ENCODE measurements at places on chromosomes 4 and X. TPM values are rescaled to one million over a fixed set of nuclear protein-coding genes. Genes with fewer than 3 reads are reported as not detected.

CXCL11 gene
- not detected for total RNA-seq

H2BW2 gene
- total RNA-seq = not detected

MAGEB2 gene
- not detected for total RNA-seq

FAM184B gene
- 0.05 TPM for total RNA-seq

SLC38A5 gene
- total RNA-seq = 92.6 TPM

AWAT2 gene
- not detected for total RNA-seq

EFNB1 gene
- total RNA-seq = 3.1 TPM

SMIM31 gene
- not detected for total RNA-seq

TNIP3 gene
- 2.4 TPM for total RNA-seq

DNA sequence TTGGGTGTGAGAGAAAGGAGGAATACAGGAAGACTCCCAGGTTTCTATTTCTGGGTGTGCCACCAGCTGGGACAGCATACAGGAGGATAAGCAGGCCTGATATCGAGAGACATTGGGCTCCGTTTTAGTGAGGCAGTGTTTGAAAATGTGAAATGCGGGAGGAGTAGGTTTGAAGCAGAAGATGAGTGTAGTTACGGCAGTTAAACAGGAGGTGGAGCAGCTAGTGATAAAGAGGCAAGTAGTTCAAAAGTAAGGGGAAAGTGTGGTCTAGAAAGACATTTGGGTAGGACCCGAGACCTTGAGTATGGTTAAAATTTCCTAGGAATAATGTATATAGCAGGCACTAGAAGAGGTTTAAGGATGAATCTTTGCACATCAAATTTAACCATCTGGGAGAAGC is 42.4 kb downstream of the DCUN1D4 start:
- DNase-seq = no peak
- H3K36me3 ChIP-seq = peaks cover 43% of the 10 kb centered on the region
- H3K4me1 ChIP-seq = peaks cover 5% of the 10 kb centered on the region
- H3K27me3 ChIP-seq = no peaks in the 10 kb centered on the region
- no peak overlapping the region for H3K4me3 ChIP-seq
- no peak overlapping the region for H3K27ac ChIP-seq

DNA sequence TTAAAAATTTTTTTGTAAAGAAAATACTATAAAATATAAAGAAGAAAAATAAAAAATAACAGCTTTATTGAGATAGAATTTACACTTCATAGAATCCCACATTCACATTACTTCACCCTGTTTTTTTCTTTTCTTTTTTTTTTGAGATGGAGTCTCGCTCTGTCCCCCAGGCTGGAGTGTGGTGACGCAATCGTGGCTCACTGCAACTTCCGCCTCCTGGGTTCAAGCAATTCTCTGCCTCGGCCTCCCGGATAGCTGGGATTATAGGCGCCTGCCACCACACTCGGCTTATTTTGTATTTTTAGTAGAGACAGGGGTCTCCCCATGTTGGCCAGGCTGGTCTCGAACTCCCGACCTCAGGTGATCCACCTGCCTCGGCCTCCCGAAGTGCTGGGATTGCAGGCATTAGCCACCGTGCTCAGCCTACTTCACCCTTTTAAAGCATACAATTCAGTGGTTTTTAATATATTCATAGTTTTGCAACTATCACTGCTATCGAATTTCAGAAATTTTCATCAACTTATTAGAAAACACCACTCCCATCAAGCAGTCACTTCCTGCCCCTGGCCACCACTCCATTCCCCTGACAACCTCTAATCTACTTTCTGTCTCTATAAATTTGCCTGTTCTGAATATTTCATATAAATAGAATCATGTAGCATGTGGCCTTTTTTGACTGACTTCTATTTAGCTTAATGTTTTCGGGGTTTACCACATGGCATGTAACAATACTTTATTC is 48.7 kb downstream of the TMEM131L start:
- peaks cover 80% of the 10 kb centered on the region for H3K4me1 ChIP-seq
- H3K4me3 ChIP-seq = no peak overlapping the region
- no peak for DNase-seq
- H3K27me3 ChIP-seq = no peaks in the 10 kb centered on the region

DNA sequence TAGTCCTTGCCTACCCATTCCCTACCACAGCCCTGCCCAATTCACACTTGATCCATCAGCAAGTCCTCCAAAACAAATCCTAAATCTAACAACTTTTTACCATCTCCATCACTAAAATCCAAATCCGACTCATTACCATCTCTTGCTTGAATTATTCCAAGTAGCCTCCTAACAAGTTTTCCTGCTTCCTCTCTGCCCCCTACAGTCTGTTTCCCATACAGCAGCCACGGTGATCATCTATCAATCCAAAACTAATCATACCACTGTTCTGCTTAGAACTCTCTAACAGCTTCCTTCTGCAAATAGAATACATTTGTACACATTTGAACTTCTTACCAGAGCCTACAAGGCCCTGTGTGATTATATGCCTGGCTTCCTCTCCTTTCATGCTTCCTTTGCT is 133.0 kb downstream of the SHROOM4 start:
- H3K27ac ChIP-seq = no peak overlapping the region
- H3K4me3 ChIP-seq = no peak overlapping the region
- H3K4me1 ChIP-seq = no peaks in the 10 kb centered on the region
- no peak for DNase-seq

GRCh38 chr4:97911236-97911906 is 231.9 kb downstream of the STPG2 start:
- no peaks in the 10 kb centered on the region for H3K36me3 ChIP-seq
- no peaks in the 10 kb centered on the region for H3K4me1 ChIP-seq
- no peak overlapping the region for H3K4me3 ChIP-seq
- no peak overlapping the region for H3K27ac ChIP-seq
- no peaks in the 10 kb centered on the region for H3K27me3 ChIP-seq

DNA sequence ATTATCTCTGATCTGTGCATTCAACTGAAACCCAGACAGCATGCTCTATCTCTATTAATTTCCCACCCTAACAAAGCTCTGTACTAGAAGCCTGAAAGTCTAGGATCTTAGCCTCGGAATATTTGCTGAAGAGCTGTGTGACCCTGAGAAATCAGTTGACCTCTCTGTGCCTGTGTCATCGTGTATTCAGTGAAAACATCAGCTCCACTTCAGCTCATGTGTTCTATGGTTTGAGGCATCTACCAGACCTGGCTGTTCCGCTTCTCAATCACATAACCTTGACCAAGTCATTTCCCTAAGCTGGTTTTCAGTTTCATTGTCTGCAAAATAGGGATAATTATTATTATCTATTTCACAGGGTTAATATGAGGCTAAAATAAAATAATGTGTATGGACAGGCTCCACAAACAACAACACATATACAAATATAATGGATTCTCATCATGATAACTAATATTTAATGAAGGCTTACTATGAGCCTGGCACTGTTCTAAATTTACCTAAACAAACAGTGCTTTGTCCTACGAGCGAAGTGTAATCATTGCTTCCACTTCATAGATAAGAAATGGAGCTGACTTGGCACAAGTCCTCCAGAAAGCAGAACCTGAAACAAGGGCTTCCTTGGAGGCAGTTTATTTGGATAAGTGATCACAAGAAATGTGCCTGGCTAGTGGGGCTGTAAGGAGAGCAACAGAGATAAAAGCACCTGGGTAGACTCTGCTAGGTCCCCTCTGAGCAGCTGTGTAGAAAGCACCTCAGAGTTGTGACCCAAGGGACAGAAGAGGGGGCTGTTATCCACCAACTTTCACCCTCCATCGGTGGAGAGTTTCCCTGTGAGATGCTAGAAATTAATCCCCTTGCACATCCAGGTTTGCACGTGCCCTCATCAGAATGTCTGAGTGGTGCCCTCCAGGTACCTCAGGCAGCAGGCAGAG is 356.9 kb downstream of the RAB28 start:
- H3K36me3 ChIP-seq = no peaks in the 10 kb centered on the region
- no peak overlapping the region for H3K27ac ChIP-seq
- peaks cover 1% of the 10 kb centered on the region for H3K27me3 ChIP-seq
- H3K4me1 ChIP-seq = no peaks in the 10 kb centered on the region

DNA sequence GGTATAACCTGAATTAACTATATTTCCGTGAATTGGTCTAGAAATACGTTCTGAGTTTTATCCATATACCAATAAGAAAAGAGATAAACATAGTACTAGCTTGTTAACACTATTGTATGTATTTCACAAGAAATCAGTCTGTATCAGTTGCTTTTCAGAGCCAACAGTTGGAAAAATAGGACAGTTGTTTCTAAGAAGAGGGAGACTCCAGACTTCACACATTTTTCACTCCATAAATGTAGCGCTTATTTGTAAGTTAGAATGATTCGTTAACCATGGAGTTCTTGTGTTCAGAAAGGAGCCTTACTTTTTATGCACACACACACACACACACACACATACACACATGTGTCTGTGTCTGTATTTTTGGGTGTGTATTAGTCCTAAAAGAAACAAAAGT is 376.7 kb upstream of the SMIM31 start:
- no peaks in the 10 kb centered on the region for H3K36me3 ChIP-seq
- no peak overlapping the region for H3K4me3 ChIP-seq
- no peak for DNase-seq
- no peaks in the 10 kb centered on the region for H3K4me1 ChIP-seq
- peaks cover 9% of the 10 kb centered on the region for H3K27me3 ChIP-seq

- no peak overlapping the region for H3K27ac ChIP-seq
- H3K36me3 ChIP-seq = peaks cover 29% of the 10 kb centered on the region
- H3K4me1 ChIP-seq = peaks cover 3% of the 10 kb centered on the region
- H3K27me3 ChIP-seq = no peaks in the 10 kb centered on the region
Measured at GRCh38 chrX:139759637-139760036, 51.7 kb upstream of the MCF2 start.

DNA sequence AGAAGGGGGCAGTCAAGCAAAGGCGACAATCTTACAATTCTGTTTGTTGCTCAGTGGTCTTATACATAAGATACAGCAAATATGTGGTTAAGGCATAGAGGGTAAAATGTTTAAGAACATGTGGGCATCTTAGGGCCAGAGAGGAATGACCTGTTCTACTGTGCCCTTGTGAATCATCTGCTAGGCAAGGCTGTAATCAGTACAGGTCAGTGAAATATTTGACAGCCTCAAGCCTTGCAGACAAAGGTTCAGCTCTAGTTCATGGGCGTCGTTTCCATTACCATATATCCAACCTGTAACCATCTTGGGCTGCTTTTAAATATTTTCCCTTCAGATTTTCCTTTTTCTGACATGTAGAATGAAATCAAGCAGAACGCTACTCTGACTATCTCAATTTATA is 37.3 kb downstream of the AGA start:
- H3K36me3 ChIP-seq = no peaks in the 10 kb centered on the region

DNA sequence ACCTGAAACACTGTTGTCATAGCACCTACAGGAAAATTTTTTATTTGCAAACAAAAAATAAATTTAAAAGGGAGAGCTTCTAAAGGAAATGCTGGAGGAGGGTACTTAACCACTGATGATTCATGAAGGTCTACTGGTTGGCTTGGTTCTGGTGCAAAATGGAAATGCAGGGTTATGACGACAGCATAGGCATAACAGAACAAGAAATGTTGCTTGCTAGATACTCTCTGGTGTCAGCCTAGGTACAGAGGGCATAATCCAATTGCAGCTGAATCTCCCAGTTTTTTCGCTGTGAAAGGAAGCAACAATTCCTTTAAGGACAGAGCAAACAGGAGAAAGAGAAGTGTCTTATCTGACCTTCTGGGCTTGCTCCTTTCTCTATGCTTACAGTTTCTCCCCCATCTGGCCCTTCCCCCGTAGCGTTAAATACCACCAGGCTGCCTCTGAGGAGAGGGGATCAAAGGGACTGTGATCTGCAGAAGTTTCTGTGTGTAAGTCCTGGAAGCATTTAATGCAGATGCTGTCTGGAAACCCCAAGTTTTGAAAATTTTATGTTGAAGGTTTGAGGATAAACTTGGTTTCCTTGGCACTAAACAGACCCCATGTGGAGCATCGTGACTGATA is 23.7 kb upstream of the CASK start:
- no peak overlapping the region for H3K4me3 ChIP-seq
- H3K36me3 ChIP-seq = no peaks in the 10 kb centered on the region
- no peak overlapping the region for H3K27ac ChIP-seq
- no peaks in the 10 kb centered on the region for H3K4me1 ChIP-seq
- no peaks in the 10 kb centered on the region for H3K27me3 ChIP-seq

DNA sequence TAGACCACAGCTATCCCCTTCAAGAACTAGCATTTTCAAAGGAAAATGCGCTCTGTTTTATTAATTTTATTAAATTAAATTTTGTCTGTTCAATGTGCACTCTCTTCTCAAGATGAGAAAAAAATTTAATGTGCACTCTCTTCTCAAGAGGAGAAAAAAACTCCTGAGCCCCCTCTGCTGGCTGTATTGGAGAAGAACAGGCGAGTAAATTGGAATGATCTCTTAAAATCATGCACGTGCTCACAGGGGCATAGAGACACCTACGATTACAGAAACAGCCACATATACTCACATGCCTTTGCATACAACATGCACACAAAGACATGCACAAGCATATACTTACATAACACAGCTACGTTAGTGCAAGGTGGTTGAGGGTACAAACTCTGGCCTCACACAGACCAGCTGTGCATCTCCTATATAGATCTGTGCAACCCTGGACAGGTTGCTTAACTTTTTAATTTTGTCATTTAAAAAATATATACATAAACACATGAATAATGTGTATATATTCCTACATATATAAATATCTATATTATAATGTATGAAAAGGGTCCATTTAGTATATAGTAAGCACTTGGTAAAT is 176.2 kb upstream of the CXorf66 start:
- no peaks in the 10 kb centered on the region for H3K27me3 ChIP-seq
- H3K4me3 ChIP-seq = no peak overlapping the region

DNA sequence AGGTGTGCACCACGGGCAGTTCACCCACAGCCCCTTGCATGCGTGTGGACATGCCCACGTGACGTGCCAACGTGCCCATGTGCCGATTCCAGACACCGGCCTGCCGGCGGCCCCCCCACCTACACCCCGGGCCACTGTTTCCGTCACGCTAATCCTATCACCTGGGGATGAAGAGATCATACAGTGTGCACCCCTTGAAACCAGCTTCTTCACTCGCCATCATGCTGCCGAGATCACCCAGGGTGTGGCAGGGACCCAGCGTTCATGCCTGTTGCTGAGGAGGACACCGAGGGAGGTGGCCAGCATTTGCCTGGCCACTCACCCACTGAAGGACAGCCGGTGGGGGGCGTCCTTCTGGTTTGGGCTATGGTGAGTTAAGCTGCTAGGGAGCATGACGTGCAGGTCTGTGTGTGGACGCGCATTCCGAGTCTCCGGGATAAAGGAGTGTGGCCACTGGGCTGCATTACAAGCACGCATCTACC is 14.1 kb downstream of the CTBP1 start:
- H3K4me3 ChIP-seq = no peak overlapping the region
- H3K27me3 ChIP-seq = no peaks in the 10 kb centered on the region
- peaks cover 18% of the 10 kb centered on the region for H3K36me3 ChIP-seq
- peaks cover 2% of the 10 kb centered on the region for H3K4me1 ChIP-seq
- no peak for DNase-seq
- H3K27ac ChIP-seq = no peak overlapping the region

GRCh38 chr4:100581337-100581736 is 63.5 kb upstream of the EMCN start:
- no peaks in the 10 kb centered on the region for H3K4me1 ChIP-seq
- no peak overlapping the region for H3K27ac ChIP-seq
- DNase-seq = peak; percentile 3
- no peaks in the 10 kb centered on the region for H3K36me3 ChIP-seq
- peaks cover 6% of the 10 kb centered on the region for H3K27me3 ChIP-seq

Data from activated CD8-positive, alpha-beta T cell treated with anti-CD3 and anti-CD28 coated beads for 36 hours (primary cell).